ENCODE measurements at places on chromosomes 3 and 15.

DNA sequence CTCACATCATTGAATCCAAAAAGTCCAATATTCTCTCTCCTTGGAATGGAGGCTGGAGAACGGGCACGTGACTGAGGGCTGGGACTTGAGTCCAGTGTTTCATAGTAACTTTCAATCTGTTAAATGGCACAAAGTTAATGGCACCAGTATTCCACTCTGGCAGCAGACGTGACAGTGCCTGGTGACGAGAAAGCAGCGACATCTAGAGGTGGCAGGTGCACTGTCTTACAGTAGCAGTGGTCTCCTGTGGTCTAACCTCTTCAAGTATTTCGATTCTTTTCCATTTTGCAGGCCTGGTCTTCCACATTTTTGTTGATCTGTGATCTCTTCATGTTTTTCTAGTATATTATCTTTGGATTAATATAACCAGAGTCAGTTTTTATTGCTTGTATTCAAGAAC lies 107.1 kb downstream of the OXSM start:
- DNase-seq: no peak

DNA sequence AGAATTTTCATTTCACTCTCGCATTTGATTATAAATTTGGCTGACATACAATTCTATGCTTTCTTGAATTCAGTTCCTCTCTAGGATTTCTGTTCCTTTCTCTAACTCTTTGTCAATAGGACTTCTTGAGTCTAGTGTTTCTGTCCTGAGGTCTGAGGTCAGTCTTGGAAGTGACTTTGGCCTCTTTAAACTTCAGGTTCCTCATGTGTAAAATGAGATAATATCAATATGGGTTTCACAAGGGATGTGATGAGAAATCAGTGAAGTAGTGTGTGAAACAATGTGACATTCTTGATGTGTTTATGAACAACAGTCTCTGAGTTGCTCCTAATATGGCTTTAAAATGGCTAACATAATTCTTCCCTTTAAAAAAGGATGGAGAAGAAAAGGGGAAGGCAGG lies 92.2 kb downstream of the SV2B start:
- DNase-seq: no peak

DNA sequence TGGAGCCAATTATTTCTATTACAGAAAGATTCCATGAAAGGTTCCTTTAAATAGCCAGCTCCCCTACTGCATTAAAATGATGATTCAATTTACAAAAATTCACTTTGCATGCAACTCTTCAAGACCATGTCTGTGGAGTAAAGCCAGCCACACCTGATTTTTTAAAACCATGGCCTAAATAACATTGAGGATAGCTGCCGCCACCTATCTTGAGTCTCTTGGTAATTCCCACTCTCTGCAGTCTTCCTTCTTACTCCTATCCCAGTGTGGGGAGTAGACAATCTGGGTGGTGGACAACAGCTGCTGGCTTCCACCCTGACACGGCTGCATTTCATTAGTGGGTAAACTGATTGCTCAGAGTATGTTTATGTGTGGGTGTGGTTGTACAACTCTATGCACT lies 10.7 kb downstream of the LRTM1 start:
- peak; percentile 39 for DNase-seq

DNA sequence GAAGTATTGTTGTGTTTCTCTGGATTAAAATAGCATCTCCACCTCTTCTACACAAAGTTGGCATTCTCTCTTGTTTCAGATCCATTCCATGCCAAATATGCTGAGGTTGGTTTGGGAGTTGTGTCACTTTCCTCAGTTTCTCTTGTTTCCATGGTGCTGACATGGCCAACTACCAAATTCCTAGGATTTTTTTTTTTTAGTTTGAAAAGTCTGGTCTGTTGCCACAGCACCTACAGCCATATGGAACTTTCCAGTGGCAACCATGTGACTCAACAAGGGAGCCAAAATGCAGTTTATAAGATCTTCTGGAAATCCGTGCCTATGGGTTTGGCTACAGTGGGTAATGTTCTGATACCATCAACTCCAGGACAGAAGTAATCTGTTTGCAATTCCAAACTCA lies 96.0 kb upstream of the CLSTN2 start:
- no peak for DNase-seq

GRCh38 chr15:72781631-72782030 lies 1.9 kb downstream of the ADPGK start:
- DNase-seq: no peak

GRCh38 chr3:188049606-188050530 lies 104.1 kb upstream of the LPP start:
- no peak for DNase-seq

DNA sequence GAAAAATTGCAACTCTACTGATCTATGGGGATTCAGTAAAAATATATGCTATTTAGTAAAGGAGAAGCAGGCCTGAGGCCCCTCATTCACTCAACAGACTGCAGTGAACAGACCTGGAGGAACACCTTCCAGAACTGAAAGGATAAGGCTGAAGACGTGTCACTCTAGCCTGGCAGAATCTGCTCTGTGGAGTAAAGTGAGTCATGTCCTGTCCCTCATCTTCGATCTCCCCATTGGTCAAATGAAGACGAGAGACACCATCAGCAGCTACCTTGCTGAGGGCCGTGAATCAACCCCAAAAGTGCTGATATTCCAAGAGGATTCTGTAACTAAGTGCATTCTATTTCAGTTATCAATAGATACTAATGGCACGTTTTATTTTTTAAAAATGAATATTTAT lies 359.7 kb downstream of the FGF12 start:
- DNase-seq: no peak

- no peak for DNase-seq
Observed at GRCh38 chr15:75058127-75058905, 34.9 kb downstream of the PPCDC start.

DNA sequence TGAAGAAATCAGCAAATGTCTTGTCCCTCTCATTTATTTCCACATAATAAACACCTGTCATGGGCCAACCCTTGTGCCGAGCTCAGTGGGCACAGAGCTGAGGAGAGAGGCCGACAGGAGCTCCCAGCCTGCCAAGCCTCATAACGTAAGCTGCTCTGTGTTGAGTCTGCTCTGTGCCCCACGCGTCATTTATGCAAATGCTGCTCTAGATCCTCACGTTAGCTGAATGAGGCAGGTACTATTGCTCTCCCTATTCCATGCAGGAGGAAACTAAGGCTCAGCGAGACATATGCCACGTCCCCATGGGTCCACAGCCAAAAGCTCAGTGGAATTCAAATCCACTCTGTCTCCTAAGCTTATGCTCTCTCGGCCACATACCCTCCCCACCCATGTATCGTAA lies 41.5 kb downstream of the EFCAB12 start:
- no peak for DNase-seq

GRCh38 chr15:77671362-77672056 lies 38.8 kb upstream of the LINGO1 start:
- DNase-seq: no peak

DNA sequence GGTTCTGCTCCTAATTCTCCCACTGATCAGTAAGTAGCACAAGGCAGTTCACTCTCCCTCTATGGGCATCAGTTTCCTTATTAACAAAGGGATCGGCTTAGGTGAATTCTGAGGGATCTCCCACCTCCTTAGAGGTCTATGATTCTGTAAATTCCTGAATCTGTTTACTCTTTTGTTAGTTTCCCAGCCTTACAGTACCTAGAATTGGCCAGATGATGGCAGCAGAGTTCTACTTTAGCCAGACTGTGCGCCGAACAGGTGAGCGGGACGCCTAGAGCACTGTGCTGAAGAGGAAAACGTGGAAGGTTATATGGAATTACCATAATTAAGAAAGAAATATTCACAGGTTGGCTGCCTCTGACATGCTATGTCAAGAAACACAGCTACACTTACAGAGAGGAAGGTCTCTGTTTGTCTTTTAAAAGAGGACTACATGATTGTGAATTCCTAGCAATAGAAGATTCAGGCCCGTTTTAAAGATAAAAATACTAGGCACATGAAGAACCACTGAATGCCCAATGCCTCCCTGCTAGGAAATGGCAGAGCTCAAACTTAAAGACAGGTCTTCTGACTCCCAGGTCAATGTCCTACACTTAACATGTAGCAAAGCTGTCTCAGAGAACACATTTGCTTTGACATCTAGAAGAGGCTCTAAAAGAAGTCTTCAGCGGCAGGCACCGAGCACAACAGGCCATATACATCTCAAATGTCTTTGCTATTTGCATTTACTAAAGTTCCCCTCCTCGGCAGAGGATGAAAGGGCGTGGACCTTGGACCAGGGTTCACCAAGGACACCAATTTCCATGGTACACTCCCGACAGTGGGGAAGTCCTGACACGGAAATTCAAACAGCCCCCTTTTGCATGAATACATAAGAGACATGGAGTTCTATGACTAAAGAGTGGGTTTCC lies 259.9 kb downstream of the FGF12 start:
- peak; percentile 6 for DNase-seq

GRCh38 chr3:131079086-131079485 lies 52.4 kb downstream of the NEK11 start:
- DNase-seq: no peak

GRCh38 chr15:56786966-56787365 lies 53.7 kb upstream of the ZNF280D start:
- DNase-seq: peak; percentile 46

DNA sequence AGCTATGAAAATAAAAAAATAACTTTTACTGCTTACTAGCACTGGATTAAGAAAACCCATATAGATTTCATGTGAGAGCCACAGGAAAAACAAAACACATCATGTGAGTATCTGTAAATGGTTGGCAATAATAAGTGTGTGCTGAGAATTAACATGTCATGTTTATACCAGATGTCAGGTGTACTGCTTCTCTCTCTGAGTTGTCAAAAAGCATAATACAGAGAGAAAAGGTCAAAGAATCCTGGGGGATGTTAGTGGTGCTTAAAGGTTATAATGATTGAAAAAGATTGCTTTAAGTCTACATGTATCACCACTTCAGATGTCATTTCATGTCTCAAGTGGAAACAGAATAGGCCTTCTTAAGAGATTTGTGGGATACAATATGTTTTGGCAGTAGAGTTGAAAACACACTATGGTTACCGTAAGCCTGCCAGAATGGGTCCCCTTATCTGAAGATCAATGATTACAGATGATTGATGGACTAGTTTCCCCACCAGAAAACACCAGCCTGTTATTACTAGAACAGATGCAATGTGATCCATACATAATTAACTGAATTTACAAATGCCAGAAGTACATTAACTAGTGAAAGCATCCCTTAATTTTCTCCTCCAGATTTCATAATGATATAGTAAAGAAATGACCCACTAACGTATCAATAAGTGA lies 204.1 kb downstream of the CNTN3 start:
- no peak for DNase-seq

DNA sequence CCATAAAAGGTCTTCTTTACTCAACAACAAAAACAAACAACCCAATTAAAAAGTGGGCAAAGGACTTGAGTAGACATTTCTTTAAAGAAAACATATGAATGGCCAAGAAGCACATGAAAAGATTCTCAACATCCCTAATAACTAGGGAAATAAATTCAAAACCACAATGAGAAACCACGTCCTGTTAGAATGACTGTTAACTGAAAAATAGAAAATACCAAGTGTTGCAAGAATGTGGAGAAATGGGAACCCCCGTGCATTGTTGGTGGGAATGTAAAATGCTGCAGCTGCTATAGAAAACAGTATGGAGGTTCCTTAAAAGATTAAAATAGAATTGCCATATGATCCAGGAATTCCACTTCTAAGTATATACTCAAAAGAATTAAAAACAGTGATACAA lies 34.8 kb downstream of the NMNAT3 start:
- no peak for DNase-seq

GRCh38 chr3:189975391-189975990 lies 145.2 kb downstream of the P3H2 start:
- no peak for DNase-seq

- peak; percentile 31 for DNase-seq
Observed at GRCh38 chr15:48062148-48062872, 58.5 kb upstream of the SLC24A5 start.

DNA sequence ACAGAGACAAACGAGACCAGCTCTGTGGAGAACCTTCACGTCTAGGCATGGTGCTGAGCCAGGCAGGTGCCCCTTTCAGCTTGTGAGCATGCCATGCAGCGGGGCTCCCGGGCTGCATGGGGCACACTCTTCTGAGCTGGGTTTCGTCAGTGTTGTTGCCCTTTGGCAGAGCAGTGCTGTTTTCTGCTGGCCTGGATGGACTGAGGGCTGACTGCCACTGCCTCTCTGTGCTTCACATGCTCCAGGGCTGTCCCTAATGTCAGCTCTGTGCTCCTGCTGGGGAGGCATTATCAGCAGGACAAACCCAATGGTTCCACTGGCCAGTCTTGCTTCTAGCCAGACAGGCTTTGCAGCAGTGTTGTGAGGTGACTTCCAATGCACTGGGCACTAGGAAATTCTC lies 9.5 kb downstream of the GASK1A start:
- no peak for DNase-seq

GRCh38 chr3:15591242-15591641 lies 10.1 kb downstream of the HACL1 start:
- no peak for DNase-seq

DNA sequence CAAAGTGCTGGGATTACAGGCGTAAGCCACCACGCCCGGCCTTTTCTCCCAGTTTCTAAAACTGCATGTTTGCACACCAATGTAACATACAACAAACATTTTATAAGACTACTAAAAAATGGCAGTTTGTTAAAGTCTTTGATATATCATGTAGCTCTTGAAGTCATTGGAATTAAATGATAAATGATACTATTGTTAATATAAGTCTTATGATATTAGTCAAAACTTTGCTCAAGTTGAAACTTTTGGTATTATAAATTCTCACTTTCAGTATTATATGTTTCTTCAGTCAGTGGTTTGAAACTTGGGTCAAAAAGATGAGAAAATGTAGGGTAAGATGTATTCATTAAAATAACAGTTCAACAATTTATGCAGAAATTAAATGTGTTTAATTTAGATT lies 117.6 kb upstream of the TBL1XR1 start:
- DNase-seq: no peak

GRCh38 chr15:81165535-81165934 lies 31.1 kb upstream of the IL16 start:
- peak; percentile 33 for DNase-seq

All from foreskin fibroblast (primary cell).